ENCODE measurements at places on chromosomes 3 and 15. TPM values are rescaled to one million over a fixed set of nuclear protein-coding genes. Genes with fewer than 3 reads are reported as not detected.

CTXN2 gene
- not detected for total RNA-seq

- DNase-seq = no peak
- no peaks in the 10 kb centered on the region for H3K36me3 ChIP-seq
- no peak overlapping the region for H3K4me3 ChIP-seq
- no peaks in the 10 kb centered on the region for H3K27me3 ChIP-seq
- H3K4me1 ChIP-seq = no peaks in the 10 kb centered on the region
- no peak overlapping the region for H3K27ac ChIP-seq
Observed at GRCh38 chr15:90151989-90152645, 49.0 kb upstream of the SEMA4B start.

DNA sequence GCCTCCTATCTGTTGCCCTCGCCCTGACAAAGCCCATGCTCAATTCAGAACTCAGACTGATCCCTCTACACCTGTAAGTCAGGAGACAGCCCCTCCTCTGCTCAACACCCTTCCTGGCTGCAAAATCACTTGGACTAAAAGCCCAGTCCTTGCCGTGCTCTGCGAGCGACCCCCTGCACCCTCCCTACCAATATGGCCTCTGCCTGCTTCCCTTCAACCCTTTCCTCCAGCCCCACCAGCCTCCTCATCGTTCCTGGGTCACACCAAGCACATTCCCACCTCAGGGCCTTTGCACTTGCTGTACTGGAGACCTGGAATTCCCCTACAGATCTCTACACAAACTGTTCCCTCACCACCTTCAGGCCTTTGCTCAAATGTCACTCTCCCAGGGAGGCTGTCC is 5.2 kb upstream of the SSUH2 start:
- DNase-seq = no peak
- H3K4me1 ChIP-seq = no peaks in the 10 kb centered on the region
- H3K36me3 ChIP-seq = no peaks in the 10 kb centered on the region
- H3K27me3 ChIP-seq = peaks cover 8% of the 10 kb centered on the region

LIPC gene
- 0.61 TPM for total RNA-seq

MRPS25 gene
- 59.9 TPM for total RNA-seq

DNA sequence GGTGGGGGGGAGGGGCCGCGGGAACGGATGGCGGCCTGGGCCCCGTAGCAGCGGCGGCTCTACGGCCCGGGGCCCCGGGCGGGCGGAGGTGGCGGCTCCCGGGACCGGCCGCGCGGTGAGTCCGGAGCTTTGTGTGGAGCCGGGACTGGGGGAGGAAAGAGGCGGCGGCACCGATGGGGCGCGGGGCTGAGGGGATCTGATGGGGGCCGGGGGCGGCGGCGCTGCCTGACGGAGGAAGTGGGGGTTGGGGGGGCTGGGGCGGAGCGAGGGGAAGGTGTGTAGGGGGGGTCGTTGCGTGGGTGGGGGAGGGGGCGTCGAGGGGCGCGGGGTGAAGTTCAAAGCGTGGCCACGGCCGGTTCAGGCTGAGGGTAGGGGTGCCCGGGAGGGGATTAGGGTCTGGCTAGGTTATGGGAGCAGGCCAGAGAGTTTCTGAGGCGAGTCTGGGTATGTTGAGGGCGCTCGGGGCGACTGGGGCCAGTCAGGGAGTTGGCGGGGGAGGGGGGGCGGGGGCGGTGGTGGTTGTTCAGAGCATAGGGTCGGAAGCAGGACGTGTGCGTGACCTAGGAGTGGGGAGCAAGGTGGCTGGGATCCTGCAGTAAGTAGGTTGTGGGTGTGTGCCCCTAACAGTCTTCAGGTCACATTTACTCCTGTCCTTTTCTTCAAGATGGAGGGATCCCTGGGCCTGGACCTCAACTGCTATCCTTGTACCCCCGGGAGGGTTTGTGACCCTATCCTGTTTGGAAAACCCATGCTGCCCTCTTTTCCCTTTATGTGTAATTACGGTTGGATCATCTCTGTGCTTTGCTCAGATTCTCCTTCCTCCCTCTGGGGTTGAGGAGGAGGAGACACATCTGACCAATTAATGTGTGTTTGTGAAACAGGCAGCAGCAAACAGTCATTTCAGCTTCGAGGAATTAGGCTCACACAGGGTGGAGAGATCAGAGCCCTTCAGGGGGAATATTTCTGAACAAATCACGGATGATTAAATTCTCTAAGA is 644 bp downstream of the ZNF609 start:
- H3K27ac ChIP-seq = peak overlapping the region; percentile 23
- DNase-seq = peak; percentile 55
- peaks cover 3% of the 10 kb centered on the region for H3K36me3 ChIP-seq
- no peaks in the 10 kb centered on the region for H3K27me3 ChIP-seq

DNA sequence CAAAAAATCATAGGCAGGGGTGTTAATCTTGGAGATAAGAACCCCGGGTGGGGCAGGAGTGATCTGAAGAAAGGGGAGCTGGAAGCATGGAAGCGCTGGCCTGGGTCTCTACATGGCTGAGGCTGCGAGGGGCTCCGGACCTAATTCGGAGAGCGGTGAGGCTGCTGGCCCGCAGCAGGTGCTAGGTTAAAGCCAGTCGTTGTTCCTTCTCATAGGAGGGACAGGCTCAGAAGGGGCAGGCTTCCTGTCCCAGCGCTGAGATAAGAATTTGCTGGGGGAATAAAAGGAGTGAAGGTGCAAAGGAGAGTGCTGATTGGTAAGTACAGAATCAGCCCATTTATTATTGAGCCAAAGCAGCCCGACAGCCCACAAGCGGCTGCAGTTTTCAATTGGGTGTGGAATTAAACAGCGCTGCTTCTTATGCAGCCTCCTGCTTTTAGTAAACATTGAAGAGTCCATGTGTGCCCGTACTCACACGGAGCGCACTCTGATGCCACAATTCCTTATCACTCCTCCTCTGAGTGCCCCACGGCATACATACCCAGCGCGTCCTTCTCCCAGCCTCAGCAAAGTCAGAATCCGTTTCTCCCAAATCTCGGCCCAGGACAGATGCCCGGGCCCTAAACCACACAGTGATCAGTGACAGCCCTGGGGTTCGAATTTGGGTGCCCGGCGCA is 17.1 kb downstream of the CHST13 start:
- H3K36me3 ChIP-seq = no peaks in the 10 kb centered on the region
- H3K4me1 ChIP-seq = no peaks in the 10 kb centered on the region
- no peak for DNase-seq

- no peak overlapping the region for H3K4me3 ChIP-seq
- DNase-seq = no peak
- H3K4me1 ChIP-seq = no peaks in the 10 kb centered on the region
- no peak overlapping the region for H3K27ac ChIP-seq
- H3K27me3 ChIP-seq = no peaks in the 10 kb centered on the region
Observed at GRCh38 chr3:156474560-156475389, 80.1 kb downstream of the SSR3 start.

DNA sequence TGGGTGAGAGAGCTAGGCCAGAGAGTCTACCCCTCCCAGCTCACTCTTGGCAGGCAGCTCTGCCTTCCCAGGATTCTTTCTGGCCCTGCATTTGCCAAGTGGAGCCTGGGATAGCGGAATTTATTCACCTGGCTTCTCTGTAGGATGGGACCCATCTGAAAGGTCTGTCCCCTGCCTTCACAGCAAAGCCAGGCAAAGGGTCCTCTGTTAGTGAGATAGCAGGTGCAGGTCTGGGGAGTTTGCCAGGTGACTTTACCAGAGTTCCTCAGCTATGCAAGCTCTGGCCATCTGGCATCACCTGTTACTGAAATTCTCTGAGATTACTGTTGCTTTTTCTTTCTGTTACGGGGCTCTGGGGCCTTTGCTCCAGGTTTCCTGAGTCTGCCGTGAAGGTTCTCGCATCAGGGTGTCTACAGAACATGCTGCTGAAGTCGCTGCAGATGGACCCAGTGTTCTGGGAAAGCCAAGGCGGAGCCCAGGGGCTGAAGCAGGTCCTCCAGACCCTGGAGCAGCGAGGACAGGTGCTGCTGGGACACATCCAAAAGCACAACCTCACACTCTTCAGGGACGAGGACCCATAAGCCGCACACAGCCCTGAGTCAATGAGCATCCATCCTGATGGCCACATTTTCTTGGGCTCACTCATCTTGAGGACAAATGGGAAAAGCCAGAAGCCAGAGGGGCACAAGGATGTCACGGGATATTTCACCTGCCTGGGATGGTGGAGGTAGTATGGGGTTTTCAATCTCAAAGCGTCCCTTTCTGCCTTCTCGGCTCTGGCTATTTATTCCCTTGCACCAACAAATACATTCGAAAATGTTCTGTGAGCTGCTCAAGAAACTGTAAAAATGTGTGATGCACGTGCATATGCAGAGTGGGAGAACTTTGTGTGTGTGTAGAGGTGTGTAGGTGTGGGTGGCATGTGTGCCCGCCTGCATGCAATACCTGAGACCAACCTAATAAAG is 49.8 kb downstream of the POMGNT2 start:
- H3K4me3 ChIP-seq = no peak overlapping the region
- no peaks in the 10 kb centered on the region for H3K36me3 ChIP-seq
- no peaks in the 10 kb centered on the region for H3K27me3 ChIP-seq
- no peak overlapping the region for H3K27ac ChIP-seq

- peaks cover 29% of the 10 kb centered on the region for H3K36me3 ChIP-seq
- peak overlapping the region; percentile 91 for H3K27ac ChIP-seq
- DNase-seq = no peak
- no peaks in the 10 kb centered on the region for H3K27me3 ChIP-seq
- H3K4me1 ChIP-seq = peaks cover 28% of the 10 kb centered on the region
Observed at GRCh38 chr3:128616516-128617269, 33.9 kb downstream of the RPN1 start.

DNA sequence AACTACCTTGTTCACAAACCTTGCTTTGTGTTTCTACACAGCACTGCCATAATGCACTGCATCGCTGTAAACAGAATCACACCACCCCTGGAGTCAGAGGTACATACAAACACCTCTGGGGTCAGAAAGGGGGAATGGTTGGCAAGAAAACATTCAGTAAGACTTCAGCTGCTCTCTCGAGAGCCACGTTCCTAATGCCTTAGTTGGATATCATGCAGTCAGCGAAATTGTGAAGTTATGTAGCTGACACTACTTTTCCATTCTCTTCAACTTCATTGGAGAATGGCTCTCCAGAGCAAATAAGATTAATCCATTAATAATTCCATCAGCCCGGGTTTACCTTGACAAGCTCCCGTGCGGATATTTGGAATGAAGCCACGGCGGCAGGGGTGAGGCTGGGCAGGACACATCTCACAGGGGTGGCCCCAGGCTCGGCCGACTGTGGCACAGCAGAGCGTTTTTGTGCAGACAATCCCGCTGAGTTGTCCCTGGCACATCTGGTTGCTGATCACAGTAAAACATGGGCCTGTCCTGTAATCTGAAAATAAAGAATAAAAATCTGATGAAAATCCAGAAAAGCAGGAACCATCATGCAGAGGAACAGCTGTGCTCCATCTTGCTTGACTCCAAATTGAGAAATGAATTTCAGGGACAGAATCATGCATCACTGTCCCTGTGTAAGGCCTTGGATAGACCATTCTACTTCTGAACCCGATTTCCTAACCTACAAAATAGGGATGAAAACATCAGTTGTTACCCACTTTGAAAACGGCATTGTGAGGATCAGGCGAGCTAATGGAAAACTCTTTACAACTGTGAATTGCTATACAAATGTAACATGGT is 108.0 kb downstream of the FBN1 start:
- no peak overlapping the region for H3K4me3 ChIP-seq
- no peaks in the 10 kb centered on the region for H3K4me1 ChIP-seq
- no peaks in the 10 kb centered on the region for H3K36me3 ChIP-seq
- H3K27ac ChIP-seq = no peak overlapping the region
- no peaks in the 10 kb centered on the region for H3K27me3 ChIP-seq

- DNase-seq = no peak
- H3K4me1 ChIP-seq = no peaks in the 10 kb centered on the region
- H3K36me3 ChIP-seq = peaks cover 9% of the 10 kb centered on the region
Observed at GRCh38 chr3:185470323-185470722, 28.5 kb downstream of the TMEM41A start.

PROS1 gene
- not detected for total RNA-seq

GRCh38 chr15:70031713-70032112 is 66.0 kb downstream of the TLE3 start:
- no peak overlapping the region for H3K4me3 ChIP-seq
- H3K27me3 ChIP-seq = no peaks in the 10 kb centered on the region
- H3K27ac ChIP-seq = no peak overlapping the region
- H3K4me1 ChIP-seq = no peaks in the 10 kb centered on the region
- DNase-seq = no peak

DNA sequence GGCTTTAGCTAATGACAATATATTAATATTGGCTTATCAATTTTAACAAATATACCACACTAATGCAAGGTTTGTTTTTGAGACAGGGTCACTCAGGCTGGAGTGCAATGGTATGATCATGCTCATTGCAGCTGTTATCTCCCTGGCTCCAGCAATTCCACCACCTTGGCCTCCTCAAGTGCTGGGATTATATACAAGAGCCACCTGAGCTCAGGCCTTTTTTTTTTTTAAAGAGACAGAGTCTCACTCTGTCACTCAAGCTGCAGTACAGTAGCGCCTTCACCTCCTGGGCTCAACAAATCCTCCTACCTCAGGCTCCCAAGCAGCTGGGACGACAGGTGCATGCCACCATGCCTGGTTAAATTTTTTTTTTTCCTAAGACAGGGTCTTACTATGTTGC is 11.7 kb downstream of the DLG1 start:
- no peak overlapping the region for H3K4me3 ChIP-seq
- H3K4me1 ChIP-seq = no peaks in the 10 kb centered on the region
- H3K27me3 ChIP-seq = no peaks in the 10 kb centered on the region

DNA sequence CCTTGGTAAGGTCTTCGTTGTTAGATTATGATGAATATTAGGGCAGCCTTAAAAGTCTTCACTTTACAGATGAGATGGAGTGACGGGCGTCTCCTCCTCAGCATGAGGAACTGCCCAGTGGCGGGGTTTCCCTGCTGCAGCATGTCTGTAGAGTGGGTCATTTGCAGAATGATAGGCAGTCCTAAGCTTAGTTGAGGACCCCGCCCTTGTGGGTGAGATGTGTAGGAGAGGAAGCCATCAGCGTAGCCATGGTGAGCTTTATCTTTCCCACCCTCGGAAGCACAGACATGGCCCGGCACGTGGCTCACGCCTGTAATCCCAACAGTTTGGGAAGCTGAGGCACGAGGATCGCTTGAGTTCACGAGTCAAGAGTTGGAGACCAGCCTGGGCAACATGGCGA is 877 bp downstream of the NIT2 start:
- no peak overlapping the region for H3K27ac ChIP-seq
- no peak for DNase-seq
- H3K36me3 ChIP-seq = peaks cover 15% of the 10 kb centered on the region
- no peaks in the 10 kb centered on the region for H3K27me3 ChIP-seq
- H3K4me3 ChIP-seq = peak overlapping the region; percentile 81
- H3K4me1 ChIP-seq = peaks cover 17% of the 10 kb centered on the region

- no peaks in the 10 kb centered on the region for H3K4me1 ChIP-seq
- H3K36me3 ChIP-seq = peaks cover 10% of the 10 kb centered on the region
- no peak overlapping the region for H3K27ac ChIP-seq
Observed at GRCh38 chr3:172317984-172318383, 130.3 kb downstream of the GHSR start.

DNA sequence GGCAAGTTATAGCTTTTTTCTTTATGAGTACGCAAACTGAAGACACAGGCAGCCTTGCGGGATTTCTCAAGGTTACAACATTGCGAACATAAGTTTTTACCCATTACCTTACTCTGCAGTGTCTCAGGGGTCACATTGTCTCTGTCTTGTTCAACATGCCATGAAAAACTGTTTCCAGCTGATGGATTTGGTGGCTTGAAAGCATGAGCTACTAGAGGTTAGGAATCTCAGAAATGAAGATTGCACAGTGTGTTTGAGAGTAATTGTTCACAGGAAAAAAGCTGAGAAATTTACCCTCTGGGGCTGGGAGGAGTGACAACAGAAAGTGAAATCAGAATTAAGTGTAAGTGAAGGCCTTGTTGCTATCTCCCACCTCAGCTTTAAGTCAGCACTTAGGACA is 568.6 kb downstream of the TAFA4 start:
- DNase-seq = no peak
- H3K27me3 ChIP-seq = no peaks in the 10 kb centered on the region
- no peak overlapping the region for H3K4me3 ChIP-seq
- H3K36me3 ChIP-seq = no peaks in the 10 kb centered on the region
- H3K27ac ChIP-seq = no peak overlapping the region
- no peaks in the 10 kb centered on the region for H3K4me1 ChIP-seq
